ENCODE measurements at places on chromosomes 3 and 15. TPM values are rescaled to one million over a fixed set of nuclear protein-coding genes. Genes with fewer than 3 reads are reported as not detected.
A peak's percentile ranks its signal among the peaks of the same experiment; 100 is the strongest.

- no peak overlapping the region for H3K4me3 ChIP-seq
- no peaks in the 10 kb centered on the region for H3K36me3 ChIP-seq
- H3K27ac ChIP-seq: no peak overlapping the region
- peaks cover 2% of the 10 kb centered on the region for H3K4me1 ChIP-seq
- no peak for DNase-seq
These were observed 8.8 kb downstream of the TYRO3 start for GRCh38 chr15:41567862-41568261.

- no peak for DNase-seq
- H3K36me3 ChIP-seq: peaks cover 25% of the 10 kb centered on the region
- H3K27ac ChIP-seq: no peak overlapping the region
These were observed 103.5 kb upstream of the RPL32 start for GRCh38 chr3:12944849-12945248.

GRCh38 chr15:101349047-101349951 is 54.3 kb upstream of the SNRPA1 start:
- no peaks in the 10 kb centered on the region for H3K27me3 ChIP-seq
- H3K4me1 ChIP-seq: no peaks in the 10 kb centered on the region
- H3K4me3 ChIP-seq: no peak overlapping the region
- H3K36me3 ChIP-seq: no peaks in the 10 kb centered on the region
- no peak for DNase-seq

DNA sequence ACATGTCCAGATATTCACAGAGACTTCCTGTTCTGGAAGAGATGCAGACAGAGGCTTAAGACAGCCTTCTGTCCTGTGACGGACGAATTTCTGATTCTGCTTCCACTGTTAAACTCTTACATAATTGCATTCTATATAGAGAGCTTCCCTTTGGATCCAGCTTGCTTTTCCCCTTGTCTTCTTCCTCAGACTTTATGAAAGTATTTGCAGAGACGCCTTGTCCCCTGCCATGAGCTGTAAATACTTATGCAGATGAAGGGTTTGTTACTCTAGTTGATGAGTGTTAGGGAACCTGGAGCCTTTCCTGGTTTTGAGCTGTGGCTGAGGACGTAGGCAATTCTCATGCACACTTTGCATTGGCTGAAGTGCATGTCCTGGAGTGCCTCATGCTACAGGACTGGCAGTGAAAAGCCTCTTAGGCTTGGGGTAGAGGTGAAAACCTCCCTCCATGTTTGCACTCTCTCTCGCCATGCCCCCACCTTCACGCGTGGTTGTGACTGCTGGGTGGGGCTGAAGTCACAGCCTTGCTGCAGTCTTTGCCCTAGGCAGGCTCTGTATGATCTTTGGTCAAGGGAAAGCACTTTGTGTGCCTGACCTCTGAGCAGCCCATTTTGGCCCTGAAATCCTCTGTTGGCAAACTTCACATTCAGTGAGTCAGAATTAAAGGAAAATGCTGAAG is 286.6 kb downstream of the PTPRG start:
- no peak for DNase-seq
- no peaks in the 10 kb centered on the region for H3K4me1 ChIP-seq
- H3K27me3 ChIP-seq: no peaks in the 10 kb centered on the region
- no peak overlapping the region for H3K4me3 ChIP-seq
- no peaks in the 10 kb centered on the region for H3K36me3 ChIP-seq

DNA sequence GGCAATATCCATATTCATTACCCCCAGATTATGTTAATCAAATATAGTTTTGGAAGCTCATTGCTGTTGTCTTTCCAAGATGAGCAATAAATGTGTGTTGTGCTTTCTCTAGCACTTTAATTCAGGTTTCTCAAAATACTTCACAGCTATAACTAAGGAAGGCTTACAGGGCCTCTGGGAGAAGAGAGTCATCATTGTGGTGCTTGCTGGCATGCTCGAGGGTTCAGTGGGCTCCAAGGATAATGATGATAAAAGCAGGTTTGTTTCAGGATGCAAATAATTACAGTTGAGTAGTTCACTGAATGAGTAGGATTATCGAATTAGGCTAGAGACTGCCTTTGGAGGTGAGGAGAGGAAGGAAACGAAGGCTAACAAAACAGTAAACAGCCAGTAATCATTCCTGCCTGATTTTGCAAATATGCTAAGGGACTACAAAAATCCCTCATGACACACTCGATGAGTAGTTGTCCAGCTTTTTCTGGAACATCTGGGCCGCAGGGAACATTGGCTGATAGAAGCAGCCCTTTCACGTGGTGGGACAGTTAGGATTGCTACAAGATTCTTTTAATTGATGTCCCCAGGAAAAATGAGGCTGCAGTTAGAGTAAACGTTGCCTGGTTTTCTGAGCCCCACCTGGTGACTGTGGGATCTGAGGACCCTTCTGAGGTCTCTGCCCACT is 54.1 kb downstream of the SLC7A14 start:
- H3K27me3 ChIP-seq: no peaks in the 10 kb centered on the region
- no peak for DNase-seq
- no peak overlapping the region for H3K4me3 ChIP-seq
- no peaks in the 10 kb centered on the region for H3K36me3 ChIP-seq
- H3K27ac ChIP-seq: no peak overlapping the region

DNA sequence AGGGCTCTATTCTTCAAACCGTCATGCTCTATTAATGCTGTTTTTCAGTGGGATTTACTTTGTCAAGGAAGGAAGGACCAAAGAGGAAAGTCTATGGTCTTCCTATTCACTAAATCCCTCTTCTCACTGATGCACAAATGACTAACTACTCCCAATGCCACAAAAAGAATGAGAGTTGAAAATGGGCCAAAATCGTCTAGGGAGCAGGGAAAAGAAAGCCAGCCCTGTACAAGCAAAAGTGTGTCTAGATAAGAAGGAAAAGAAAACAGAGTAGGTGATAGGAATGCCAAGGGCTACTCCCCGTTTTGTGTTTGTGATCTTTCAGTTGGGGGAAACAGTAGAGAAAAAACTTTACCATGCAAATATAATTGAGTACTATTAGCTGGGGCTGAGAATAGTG is 97.2 kb upstream of the TMCO5A start:
- no peaks in the 10 kb centered on the region for H3K4me1 ChIP-seq
- no peak overlapping the region for H3K27ac ChIP-seq
- no peaks in the 10 kb centered on the region for H3K36me3 ChIP-seq
- H3K4me3 ChIP-seq: no peak overlapping the region
- H3K27me3 ChIP-seq: no peaks in the 10 kb centered on the region

GRCh38 chr3:139521816-139522215 is 17.7 kb downstream of the RBP1 start:
- H3K36me3 ChIP-seq: no peaks in the 10 kb centered on the region
- DNase-seq: no peak
- H3K4me1 ChIP-seq: no peaks in the 10 kb centered on the region
- H3K4me3 ChIP-seq: no peak overlapping the region

GRCh38 chr15:69819371-69819770 is 278.3 kb downstream of the TLE3 start:
- H3K27ac ChIP-seq: no peak overlapping the region
- H3K36me3 ChIP-seq: no peaks in the 10 kb centered on the region
- peak; percentile 51 for DNase-seq
- H3K27me3 ChIP-seq: no peaks in the 10 kb centered on the region
- H3K4me3 ChIP-seq: no peak overlapping the region
- H3K4me1 ChIP-seq: peaks cover 34% of the 10 kb centered on the region

The ECE2 gene
- total RNA-seq: not detected

The IL20RB gene
- 0.94 TPM for total RNA-seq

Data from thymus (tissue), 14 donors.